AG09309 (cell line): ENCODE measurements at places on chromosomes 7 and 10.

GRCh38 chr7:37765421-37765829 is 81.9 kb downstream of the GPR141 start:
- no peak for DNase-seq

- no peak for DNase-seq
Observed at GRCh38 chr7:101935521-101936141, 118.2 kb downstream of the CUX1 start.

GRCh38 chr10:126705951-126706565 is 35.6 kb upstream of the C10orf90 start:
- DNase-seq = no peak

DNA sequence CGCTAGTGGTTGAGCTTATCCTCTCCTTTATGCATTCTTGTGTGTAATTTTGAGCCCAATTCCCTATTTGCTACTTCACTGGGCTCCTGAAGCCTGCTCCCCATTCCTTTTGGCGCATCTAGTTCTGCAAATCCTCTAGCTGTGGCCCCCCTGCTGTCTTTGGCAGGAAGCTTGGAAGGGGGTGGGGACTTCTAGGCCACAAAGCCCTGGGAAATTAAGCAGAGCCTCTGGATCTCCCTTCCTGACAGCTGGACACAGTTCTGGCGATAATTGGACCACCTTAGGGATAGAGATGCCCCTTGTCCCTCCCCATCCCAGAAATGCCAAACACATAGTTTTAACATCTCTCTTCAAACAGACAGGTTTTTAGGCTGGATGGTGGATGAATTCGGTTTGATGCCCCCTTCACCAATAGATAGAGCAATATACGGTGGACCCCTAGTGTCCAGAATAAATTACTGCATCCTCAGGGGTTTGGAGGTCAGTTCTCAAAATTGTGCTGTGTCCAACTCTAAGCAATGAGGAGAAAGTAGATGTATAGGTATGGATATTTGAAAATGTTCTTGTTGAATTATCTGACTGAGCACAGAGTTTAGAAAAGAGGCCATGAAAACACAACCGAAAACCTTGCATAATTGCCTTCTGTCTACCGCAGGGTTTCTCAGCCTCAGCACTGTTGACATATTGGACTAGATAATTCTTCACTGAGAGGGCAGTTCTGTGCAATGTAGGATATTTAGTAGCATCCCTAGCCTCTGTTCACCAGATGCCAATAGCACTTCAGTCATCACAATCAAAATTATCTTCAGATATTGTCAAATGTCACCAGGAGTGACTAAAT is 75.5 kb downstream of the PAPSS2 start:
- DNase-seq = peak; percentile 16

GRCh38 chr10:33032654-33033151 is 74.7 kb upstream of the ITGB1 start:
- peak; percentile 59 for DNase-seq

DNA sequence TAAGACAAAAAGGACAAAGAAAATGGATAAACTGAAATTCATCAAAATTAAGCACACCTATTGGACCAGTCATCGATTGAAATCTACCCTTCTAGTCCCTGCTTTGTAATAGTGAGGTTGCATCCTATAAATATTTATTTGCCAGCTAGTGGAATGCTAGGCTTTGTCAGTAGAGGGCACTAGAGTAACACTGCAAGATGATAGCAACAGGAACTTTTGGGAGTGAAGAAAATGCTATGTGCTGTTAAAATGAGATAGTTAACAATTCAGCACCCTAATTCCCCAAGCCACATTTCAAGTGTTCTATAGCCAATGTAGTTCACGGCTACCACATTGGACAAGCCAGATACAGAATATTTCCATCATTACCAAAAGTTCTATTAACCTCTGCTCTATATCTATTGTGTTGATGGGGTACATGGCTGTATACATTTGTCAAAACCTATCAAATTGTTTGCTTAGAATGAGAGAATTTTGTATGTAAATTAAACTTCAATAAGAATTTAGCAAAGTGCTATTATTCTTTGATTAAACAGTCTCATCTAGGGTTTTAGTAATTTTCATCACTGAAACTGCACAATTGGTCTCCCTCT is 69.8 kb downstream of the LSMEM1 start:
- DNase-seq = peak; percentile 43

- peak; percentile 23 for DNase-seq
Observed at GRCh38 chr10:132363921-132364593, 32.1 kb downstream of the LRRC27 start.

DNA sequence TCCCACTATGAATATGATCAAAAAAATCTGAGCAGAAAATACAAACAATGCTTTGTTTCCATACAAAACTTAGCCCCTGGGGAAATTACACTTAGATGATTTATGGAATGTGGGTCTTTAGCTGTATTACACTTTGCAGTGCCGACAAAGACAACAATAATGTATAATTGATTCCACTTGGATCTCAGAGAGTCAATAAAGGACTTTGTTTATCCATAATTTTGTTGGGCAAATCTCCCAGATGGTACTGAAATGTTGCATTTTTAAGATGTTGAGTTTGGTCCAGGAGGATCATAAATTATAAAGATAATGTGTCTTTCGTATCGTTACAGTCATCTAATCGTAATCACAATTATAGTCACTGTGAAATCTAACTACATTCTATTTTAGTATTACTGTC is 66.9 kb upstream of the DOCK1 start:
- DNase-seq = no peak

DNA sequence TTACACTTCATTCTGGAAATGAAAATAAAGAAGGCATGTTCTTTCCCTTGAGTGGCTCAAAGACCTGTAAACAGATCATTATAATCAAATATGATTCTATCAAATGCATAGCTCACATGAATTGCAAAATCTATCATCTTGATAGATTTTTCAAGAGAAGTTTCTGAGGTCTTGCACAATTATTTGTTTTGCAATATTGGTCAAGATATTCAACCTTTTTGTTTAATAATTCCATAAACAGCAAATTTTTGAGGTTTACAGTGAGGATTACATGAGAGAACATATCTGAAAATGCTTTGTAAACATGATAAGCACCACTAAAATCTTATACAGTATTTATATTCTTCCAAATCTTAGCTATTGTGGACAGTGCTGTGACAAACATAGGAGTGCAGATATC is 160.8 kb downstream of the HDAC9 start:
- DNase-seq = no peak

- peak; percentile 53 for DNase-seq
Observed at GRCh38 chr10:17562614-17563013, 54.6 kb downstream of the HACD1 start.

DNA sequence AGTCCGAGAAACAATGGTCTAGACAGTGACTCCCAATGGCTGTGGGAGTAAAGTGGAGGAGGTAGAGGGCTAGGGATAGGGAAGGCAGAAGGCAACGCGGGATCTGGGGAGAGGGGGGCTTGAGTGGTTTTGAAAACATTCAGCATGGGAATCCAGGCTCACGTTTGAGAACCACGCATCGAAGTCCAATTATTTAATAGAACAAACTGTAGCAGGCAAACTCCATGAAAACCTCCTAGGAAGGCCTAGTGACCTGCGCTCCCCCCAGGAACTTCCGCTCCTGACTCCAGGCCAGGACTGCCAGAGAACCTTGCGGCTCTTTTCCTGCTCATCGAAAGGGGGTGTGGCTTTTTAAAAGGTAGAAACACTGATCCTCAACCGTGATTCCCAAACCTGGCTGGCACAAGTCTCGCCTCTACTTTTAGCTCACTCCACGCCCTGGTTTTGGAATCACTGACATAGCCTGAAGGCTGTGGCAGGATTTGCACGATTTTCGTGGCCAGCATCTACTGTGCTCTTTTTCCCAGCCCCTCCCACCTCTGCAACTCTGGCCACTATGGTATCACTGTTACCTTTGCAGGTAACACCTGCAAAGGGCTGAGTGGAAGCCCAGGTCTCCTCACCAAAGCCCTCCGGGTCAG is 43.4 kb downstream of the MYOF start:
- no peak for DNase-seq

DNA sequence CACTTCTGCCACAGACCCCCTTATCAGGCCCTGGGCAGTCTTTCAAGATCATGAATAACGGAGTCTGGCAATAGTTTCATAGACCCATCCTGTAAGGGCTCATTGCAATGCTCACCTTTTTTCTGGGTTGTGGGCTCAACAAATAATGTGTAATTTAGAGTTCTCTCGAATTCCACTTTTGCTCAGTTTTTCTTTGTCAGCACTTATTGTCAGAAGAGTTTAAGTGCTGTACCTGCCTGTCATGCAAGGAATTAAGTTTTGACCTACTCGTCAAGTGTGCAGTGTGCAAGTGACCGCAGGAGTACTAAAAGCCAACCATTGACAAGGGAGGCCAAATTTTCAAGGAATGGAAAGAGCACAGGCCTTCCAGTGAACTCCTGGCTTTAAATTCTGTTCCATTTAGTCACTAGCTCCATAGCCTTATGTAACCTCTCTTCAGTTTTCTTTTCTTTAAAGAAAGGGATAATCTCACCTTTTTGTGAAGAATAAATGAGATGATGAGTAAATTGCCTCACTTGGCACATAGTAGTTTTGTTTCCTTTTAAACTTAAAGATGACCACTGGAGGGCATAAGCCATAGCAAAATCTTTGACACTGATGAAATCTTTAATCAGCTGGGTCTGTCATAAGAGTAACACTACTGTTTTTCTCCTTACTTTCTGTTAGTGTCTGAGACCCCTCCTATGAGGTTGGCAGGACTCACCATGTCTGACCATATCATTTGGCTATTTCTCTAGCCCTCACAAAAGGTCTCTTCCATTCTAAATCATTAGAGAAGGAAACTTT is 313.3 kb downstream of the TYW1 start:
- DNase-seq = no peak

GRCh38 chr10:9227679-9228365 is 1173.3 kb downstream of the GATA3 start:
- DNase-seq = no peak

GRCh38 chr10:114310346-114310745 is 71.3 kb downstream of the VWA2 start:
- DNase-seq = no peak

DNA sequence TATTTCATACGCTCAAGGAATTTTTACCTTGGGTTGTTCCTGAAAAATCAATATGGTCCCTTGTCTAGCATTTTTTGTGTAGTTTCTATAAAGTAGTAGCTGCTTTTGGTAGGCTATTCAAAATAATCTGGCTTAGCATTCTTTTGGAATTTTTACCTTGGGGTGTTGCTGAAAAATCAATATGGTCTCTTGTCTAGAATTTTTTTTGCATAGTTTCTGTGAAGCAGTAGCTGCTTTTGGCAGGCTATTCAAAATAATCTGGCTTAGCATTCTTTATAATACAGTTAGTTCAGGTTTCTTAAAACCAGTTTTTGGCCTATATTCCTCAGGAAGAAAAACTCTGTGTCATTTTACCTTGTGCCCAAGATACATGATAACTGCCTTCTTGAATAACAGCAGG is 301.9 kb downstream of the SUGCT start:
- no peak for DNase-seq

GRCh38 chr10:5576154-5576748 is 51.5 kb downstream of the CALML3 start:
- DNase-seq = no peak

DNA sequence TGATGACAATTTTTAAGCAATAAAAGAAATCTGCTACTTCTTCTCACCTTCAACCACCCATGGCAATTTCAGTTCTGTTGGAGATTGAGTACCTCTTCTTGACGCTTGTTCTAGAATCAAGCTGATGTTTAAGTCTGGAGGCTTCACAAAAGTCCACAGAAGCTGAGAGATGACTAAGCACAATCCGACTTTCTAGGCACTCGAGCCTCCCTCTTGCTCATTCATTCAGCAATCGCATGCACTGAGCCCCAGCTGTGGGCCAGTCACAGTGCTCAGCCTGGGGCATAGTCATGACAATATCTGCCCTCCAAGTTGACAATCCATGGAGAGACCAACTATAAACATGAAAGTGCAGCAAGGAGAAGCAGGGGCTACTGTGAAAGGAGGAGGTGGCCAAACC is 103.2 kb downstream of the IPMK start:
- DNase-seq = no peak
